Stimulated activated CD4-positive, alpha-beta T cell treated with anti-CD3 and anti-CD28 coated beads, Interleukin-4, amount 100 ng/mL, for 1 hour (primary cell): ENCODE measurements at places on chromosomes 7 and 10.
A peak's percentile ranks its signal among the peaks of the same experiment; 100 is the strongest.

DNA sequence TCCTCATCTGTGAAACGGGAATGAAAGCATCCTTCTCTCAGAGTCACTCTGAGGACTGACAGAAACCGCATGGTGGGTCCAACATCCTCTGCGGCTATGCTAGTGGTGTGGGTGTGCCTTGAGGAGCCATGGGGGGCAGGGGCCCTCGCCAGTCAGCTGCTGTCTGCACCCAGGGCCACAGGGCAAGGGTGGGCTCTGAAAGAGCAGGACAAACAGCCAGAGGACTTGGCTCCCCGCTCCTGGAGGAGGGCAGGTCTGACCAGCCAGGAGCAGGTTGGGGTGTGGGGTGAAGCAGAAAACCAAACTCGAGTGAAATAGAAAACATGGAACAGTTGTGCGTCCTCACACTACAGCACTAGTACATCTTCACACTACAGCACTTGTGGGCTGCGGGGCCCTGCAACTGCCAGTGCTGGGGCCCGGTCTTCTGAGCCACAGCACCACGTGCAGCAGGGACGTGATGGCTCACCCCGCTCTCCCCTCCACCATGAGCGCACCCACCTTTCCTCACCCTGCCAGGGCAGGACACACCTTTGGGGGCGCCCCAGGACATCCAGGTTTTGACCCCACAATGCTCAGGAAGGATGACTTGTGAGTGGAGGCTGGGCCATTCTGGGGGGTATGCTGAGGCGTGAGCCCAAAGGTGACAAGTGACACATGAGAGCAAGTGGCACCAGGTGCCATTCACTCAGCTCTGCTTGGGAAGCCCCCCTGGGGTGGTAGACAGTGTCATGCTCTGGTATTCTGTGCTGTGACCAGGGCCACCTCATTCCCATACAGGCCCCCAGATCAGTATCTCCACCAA is 96.1 kb upstream of the RET start:
- DNase-seq, result no peak

DNA sequence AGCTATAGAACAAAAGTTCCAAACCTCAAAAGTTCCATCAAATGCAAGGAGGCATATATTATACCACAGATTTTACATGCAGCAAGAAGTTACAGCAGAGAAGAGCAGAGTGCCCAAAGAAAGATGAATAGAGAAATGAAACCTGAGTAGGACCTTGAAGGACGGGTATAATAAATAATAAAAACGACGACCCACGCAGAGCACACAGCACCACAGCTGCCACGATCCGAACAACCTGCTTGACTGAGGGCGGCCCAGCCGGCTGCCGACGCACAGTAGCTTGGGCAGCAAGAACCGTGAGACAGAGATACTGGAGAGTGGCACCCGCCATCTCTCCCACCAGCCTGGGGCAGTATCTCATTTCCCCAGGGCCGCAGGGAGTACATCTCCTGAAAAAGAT is 79.0 kb downstream of the HIPK2 start:
- DNase-seq, result no peak

GRCh38 chr7:44379366-44380188 is 54.2 kb upstream of the CAMK2B start:
- DNase-seq, result no peak

DNA sequence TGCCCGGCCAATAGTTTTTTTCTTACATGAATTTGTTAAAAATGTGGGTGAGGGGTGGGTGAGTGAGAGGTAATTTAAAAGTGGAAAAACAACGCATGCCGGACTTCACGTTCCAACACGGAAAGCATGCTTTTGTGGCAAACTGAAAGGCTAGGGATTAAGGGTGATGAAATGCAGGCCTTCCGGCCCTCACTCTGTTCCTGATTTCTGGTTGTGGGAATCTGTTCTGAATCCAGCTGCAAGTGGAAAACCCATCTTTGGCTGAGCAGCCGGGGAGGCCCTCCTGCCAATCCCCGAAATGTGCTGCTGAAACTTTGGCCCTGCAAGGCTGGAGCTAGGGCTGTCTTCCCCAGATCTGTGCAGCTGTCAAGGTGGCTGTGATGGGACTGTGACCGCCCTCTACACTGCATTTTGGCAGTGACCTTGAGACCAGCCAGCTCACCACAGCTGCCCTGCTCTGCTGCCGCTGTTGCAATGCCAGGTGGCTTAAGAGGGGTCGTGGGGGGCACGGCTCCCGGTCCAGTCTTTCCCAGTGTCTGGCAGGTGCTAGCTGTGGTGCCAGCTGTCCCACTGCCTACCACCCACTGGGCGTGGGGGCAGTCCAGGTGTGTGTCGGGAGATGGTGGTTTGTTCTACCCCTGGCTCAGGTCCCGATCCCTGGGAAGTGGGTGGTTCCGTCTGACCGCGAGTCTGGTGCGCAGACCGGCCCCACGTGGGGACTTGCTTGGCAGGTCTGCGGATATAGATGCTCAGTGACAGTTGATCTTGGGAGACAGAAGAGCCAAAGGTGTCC is 39.0 kb downstream of the TET1 start:
- no peak for DNase-seq

- no peak for DNase-seq
Observed at GRCh38 chr7:41504214-41504980, 198.5 kb downstream of the INHBA start.

- DNase-seq, result no peak
Observed at GRCh38 chr10:128493811-128494210, 367.6 kb upstream of the MKI67 start.

DNA sequence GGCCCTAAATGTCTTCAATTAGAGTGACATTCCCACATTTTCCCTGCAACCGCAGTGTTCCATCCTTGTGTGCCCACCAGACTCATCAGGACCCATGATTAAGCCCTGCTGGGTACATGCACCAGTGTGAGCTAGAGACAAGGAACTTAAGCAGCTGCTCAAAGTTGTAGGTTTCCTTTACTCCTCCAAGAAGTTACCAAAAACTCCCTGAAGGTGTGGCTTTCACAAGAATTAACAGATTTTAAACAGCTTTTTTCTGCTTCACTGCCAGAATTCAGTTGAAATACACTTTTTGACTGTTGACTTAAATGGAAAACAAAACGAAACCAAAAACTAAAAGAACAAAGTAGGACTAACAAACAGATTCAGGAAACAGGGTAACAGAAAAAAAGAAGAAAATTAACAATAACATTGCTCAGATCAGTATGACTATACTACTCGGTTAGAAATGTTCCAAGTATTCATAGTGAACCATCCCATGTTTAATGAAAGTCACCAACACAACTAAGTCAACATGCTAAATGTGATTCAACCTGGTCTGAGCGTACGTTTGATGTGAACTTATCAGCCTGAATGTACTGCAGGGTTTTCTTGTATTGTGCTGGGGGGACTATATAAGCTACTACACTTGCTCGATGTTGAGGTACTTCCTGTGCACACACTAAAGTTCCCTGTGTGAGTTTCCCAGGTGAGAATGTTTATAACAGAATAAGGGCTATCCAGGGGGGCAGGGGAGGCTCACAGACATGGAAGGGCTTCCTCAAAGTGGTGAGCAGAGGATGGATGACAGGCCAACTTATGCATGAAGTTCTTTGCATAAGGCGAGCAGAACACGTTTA is 22.2 kb downstream of the SLC37A3 start:
- DNase-seq, result peak; percentile 16
